ENCODE measurements at places on chromosomes 1 and 21.

DNA sequence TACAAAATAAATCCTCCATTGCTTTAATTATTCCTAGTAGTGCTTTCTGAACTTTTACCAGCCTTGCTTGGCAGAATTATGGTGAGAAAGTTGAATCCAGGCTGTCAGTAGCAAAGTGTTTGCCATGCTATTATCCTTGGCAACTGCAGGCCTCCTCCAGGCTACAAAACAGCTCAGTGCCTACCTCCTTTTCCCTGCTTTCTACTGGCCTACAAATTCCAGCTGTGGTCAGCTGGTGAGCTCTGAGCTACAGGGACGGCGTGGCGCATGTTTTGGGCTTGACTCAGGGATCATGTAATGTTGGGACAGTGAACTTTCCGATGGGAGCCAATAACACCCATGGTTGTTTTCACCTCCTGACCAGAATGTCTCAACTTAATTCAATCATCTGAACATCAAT lies 456.1 kb upstream of the ADAMTS5 start:
- no peak for DNase-seq

- DNase-seq, result no peak
These were observed 2.7 kb downstream of the SCCPDH start for GRCh38 chr1:246726881-246727280.

DNA sequence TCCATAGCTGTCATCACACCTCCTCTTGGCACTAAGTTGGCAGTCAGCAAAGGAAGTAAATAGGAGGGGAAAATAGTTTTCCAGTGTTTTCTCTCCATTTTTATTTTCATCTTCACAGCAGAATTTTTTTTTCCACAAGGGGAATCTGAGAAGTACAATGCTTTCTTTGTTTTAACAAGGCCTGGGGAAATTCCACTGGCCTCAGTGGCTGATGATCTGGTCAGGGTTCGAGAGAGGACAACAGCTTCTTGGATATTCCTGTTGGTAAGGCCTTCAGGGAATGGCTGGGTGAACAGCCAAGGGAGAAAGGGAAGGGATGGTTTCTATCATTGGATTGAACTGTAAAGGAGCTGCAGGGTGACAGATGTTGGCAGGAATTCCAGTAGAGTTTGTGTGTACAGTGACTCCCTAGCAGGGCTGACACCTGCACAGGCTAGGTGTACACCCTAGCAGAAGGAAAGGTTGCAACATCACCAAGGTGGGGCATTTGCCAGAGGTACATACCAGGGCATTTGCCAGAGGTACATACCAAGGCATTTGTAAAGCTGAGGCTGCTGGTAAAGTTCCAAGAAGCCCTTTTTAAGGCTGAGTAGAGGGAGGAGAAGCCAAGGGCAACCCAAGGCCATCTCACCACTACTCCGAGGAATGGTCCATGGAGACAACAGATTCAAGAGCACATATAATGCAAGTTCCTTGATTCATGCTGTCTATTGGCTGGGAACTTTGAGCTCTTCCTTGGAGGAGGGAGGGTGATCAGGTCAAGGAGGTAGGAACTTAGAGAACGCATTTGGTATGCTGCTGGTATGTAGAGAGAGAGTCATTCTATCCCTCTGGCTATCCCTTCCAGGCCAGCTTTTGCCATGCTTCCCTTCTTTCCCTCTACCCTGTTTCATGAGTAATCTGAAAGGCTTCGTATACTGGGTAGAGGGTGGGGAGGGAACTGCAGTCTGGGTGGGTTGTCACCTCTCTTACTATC lies 3.1 kb downstream of the GJA5 start:
- DNase-seq, result peak; percentile 88

DNA sequence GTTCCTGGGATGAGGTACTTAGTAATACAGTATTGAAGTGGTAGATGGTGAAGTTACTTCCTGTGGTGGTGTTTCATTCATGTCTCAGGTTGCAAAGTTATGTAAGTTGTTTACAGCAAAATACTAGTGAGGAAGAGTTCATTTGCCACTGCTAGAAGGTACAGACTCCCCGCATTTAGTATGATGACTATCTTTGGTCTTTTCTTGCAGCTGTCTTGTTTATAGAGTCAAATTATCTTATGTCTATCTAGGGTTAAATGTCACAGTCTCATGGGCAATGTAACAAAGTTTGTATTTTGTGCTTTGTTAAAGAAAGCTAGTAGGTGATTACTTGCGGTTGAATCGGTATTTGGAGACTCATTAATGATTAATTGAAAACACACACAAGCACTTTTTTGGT lies 50.2 kb downstream of the LRRC8D start:
- no peak for DNase-seq

GRCh38 chr1:229170274-229170673 lies 100.6 kb upstream of the RAB4A start:
- no peak for DNase-seq

- no peak for DNase-seq
These were observed 1.1 kb downstream of the PRRX1 start for GRCh38 chr1:170664828-170665612.

DNA sequence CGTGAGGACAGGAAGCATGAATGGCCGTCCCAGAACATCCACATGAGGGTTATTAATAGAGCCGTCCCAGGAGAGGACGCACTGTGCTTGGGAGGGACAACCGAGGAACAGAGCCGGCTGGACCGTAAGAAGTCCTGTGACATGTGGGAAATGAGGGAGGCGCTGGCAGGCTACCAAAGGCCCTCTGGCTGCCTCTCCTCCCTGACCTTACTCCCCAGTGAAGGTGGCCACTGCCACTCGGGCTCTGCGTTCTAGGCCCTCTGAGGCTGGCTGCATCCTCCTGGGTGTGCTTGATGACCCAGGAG lies 15.5 kb upstream of the NPPB start:
- DNase-seq, result no peak

DNA sequence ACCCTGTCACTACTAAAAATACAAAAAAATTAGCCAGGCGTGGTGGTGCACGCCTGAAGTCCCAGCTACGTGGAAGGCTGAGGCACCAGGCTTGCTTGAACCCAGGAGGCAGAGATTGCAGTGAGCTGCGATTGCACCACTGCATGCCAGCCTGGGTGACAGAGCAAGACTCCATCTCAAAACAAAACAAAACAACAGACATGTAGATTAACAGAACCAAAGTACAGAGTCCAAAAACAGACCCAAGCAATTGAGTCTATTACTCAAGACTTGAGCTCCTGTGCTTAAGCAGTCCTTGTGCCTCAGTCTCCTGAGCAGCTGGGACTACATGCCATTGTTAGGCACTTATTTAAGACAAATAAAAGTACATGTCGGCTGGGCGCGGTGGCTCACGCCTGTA lies 9.5 kb upstream of the ACOT11 start:
- DNase-seq, result no peak

DNA sequence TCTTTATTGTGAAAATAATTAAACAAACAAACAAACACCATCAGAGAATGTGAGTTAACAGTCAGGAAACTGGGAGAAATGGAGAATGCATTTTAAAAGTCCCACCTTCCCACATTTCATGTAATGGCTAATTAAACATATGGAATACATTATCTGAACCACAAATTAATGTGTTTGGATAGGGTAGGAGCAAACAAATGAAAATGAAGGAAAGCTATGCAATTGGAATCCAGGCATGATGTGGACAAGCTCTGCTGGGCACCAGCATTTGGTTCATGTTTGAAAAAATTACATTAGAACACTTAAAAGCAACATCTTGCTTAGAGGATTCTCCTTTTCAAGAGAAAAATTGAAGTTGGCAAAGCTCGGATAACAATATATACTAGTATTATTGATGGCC lies 628.1 kb downstream of the LMO4 start:
- no peak for DNase-seq
